ENCODE measurements at places on chromosomes 1 and 21. TPM values are rescaled to one million over a fixed set of nuclear protein-coding genes. Genes with fewer than 3 reads are reported as not detected.

- ATAC-seq: no peak
Measured at GRCh38 chr1:204154568-204155255, 2.9 kb upstream of the ETNK2 start.

DNA sequence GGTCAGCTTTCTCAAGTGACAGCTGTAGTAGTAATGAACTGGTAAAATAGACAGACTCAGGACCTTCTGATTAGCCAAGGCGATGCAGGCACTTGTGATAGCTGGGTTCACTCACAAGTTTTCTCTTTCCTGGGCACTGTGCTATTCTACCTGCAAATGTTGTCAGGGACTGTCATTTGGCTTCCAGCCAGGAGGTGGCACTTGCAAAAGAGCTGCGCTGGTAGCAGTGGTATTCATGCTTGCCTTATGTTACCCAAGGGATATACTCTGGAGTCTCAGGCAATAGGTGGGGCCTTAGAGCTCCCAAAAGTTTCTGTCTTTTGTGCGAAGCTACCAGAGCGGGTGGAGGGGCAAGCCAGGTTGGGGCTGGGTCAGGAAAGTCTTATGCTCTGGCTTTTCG, 23.5 kb downstream of the IFI44 start:
- no peak for ATAC-seq

GRCh38 chr1:198641501-198641900, 2.7 kb downstream of the PTPRC start:
- no peak for ATAC-seq

DNA sequence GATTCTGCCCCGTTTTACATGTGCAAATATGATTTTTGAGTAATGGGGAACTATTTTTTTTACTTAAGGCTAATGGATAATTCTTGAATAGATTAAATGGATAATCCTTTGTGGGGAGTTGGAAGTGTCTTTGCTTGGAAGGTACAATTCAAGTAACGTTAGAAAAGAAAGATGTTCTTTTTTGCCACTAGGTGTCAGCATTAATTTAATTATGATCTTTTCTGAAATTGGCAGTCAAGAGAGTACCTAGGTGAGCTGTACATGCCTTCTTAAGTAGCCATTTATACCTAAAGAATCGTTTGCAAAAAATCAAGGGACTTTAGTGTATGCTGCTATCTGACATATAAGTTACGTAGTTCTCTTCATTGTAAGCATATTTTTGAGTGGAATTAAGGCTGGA, 2.2 kb downstream of the FBXO28 start:
- ATAC-seq: no peak

GRCh38 chr1:218742467-218743262, 397.5 kb downstream of the TGFB2 start:
- no peak for ATAC-seq

DNA sequence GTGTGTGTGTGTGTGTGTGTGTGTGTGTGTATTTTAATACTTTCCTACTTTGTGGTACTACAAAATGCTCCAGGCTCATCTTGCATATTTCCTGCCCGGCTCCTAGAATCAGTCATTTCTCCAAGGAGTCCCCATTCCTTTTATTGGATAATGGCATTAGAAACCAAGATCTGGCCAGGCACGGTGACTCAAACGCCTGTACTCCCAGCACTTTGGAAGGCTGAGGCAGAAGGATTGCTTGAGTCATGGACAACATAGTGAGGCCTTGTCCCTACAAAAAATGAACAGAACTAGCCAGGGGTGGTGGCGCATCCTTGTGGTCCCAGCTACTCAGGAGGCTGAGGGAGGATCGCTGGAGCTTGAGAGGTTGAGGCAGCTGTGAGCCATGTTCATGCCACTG, 20.3 kb downstream of the EPB41 start:
- no peak for ATAC-seq

DNA sequence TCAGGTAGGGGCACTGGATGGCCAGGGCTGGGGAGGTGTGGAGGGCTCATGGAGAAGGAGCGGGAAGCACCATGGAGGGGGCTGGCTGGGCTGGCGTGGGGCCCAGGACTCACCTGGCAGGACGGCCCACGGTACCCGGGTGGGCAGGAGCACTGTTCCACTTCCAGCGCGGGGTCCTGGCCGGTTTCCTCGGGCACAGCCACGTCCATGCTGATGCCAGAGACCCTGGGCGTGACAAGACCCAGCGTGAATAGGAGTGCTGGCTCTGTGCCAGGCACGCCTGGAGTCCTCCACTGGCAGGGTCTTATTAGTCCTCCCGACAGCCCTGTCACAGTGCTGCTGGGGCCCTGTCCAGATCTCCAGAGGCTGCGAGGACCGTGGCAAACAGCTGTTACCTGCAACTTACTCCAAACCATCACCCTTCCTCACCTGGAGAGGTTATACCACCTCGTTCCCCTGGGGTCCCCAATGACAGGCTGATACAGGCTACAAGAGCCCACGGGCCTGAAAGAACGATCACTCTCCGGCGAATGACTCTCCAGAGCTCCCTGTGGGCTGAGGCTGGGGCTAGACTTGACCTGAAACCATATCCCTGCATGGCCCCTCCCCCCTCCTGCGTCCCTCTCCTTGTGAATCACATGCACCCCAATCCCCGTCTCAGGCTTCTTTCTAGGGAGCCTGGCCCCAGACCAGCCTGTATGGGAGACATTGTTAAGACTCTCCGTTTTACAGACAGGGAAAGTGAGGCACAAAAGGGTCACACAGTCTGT, 62.1 kb downstream of the HSPG2 start:
- peak; percentile 21 for ATAC-seq

DNA sequence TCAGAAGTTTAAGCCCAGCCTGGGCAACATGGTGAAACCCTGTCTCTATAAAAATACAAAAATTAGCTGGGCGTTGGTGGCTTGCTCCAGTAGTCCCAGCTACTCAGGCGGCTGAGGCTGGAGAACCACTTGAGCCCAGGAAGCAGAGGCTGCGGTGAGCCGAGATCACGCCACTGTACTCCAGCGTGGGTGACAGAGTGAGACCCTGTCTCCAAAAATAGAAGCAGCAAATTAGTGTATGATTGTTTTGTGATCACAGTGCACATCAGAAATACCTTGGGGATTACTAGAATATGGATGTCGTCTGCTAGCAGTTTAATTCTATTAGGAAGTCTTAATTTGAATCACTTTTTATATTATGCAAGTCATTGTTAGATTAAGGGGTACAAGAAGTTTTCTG, 59.0 kb downstream of the ZBTB17 start:
- no peak for ATAC-seq

The EPRS1 gene
- 369 TPM for total RNA-seq

The ERICH3 gene
- 0.09 TPM for total RNA-seq

The PDE4B gene
- 43.4 TPM for total RNA-seq

The CNIH3 gene
- 13.2 TPM for total RNA-seq

The VPS26C gene
- 31.8 TPM for total RNA-seq

The OR14K1 gene
- not detected for total RNA-seq

Measured in motor neuron (in vitro differentiated cells).